ENCODE measurements at places on chromosomes 7 and 10. TPM values are rescaled to one million over a fixed set of nuclear protein-coding genes. Genes with fewer than 3 reads are reported as not detected.

The NKX2-3 gene
- not detected for total RNA-seq

The SLC13A4 gene
- not detected for total RNA-seq

The CRPPA gene
- 4.4 TPM for total RNA-seq

The C10orf105 gene
- total RNA-seq = not detected

The ZNF775 gene
- 5.8 TPM for total RNA-seq

The MACROH2A2 gene
- 45.5 TPM for total RNA-seq
